ENCODE measurements at places on chromosomes 12 and 14.

DNA sequence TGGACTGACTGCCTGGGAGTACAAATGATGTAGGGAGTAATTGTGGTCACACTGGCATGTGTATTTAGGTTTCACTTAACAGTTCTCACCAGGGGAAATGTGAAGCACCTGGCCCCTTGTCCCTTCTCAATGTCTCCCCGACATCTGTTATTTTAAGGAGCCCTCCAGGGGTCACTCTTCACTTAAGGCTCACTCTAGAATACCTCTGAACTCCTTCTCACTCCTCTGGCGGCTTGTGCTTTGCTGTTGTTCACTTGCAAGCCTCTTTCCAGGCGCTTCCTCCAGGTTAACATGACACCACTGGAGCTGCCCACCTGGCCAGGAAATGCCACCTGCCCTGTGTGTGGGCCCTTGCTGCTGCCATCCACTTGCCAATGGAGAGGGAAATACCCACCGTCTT lies 56.5 kb upstream of the GZMB start:
- DNase-seq = no peak

DNA sequence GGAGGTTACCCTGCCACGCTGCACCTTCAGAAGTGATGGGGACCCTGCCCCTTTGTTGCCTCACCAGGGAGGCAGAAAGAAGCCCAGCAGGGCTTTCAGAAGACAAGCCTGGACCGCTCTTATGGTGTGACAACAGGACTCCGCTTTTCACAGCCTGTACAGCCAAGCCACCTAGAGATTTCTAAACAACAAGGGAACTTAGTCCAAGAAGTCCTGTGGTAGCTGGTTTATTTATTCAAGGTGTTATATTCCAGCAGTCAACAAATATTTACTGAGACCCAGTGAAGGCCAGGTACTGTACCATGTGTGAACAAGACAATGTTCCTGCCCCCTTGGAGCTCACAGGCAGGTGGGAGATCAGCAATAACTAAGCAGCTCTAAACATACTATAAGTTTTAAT lies 4.0 kb upstream of the TMEM229B start:
- DNase-seq = no peak

GRCh38 chr12:124428136-124428791 lies 133.4 kb downstream of the RFLNA start:
- no peak for DNase-seq

DNA sequence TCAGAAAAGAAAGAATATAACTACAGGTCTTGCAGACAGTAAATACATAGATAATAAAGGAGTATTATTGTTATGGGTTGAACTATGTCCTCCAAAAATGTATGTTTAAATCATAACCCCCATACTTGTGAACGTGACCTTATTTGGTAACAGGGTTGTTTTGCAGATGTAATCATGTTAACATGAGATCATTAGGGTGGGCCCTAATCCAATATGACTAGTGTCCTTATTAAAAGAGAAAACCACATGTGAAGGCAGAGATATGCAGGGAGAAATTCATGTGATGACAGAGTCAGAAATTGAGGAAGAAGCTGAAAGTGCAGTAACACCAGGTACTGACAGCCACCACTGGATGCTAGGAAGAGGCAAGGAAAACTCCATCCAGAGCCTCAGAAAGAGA lies 29.0 kb downstream of the MAGOHB start:
- DNase-seq = no peak

- DNase-seq = no peak
Observed at GRCh38 chr12:117100851-117101673, 1.8 kb upstream of the TESC start.

GRCh38 chr14:51792809-51793208 lies 67.6 kb upstream of the GNG2 start:
- no peak for DNase-seq

DNA sequence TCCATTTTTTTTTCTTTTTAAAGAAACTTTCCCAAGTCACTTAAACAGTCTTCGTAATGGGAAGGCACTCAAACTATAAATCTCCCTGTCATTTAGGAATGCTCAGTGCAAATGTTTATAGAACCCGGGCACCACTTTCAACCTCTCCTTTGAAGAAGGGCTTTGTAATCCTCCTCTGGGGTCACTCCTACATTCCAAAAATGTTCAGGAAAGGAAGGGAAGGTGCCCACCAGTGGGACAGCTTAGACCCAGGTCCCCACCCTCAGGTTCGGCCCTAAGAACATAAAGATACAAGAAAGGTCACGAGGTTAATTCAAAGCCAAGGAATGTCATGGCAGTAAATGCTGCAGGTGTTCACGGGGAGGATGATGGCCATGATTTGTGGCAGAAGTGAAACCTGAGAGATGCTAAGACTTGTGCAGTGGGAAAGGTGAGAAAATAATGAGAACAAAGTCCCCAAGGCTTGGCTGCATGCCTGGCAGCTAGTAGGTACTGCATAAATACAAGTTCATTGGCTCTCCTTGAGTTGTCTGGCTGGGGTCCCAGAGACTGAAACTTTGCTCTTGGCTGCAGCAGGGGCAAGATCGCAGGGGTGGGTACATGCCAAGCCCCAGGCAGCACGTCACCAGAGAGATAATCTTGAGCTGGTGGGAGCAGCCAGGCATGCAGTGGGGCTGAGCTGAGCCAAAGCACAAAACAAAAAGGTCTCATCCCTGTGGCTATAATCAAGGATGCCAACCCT lies 21.1 kb downstream of the KRT18 start:
- no peak for DNase-seq

DNA sequence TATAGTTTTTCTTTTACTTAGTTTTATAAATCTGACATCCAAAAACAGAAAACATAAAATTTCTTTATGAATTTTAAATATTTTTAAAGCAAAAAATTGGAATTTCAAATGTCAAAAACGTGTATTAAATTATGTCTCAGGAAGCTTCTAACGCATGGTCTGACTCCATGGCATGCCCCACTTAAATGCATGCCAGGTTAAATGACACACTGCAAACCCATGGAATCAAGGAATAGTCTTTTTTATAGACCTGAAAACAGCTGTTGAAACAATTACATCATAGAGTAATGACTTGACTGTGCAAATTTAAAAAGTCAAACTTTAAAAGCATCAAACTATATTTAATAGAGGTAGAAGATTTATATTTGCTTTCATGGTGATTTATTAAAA lies 96.1 kb upstream of the DACT1 start:
- DNase-seq = no peak

GRCh38 chr12:30820406-30820946 lies 65.7 kb upstream of the CAPRIN2 start:
- no peak for DNase-seq

- no peak for DNase-seq
Observed at GRCh38 chr14:92411941-92412340, 89.0 kb downstream of the SLC24A4 start.

GRCh38 chr12:44876544-44877410 lies 662 bp upstream of the NELL2 start:
- DNase-seq = peak; percentile 88

DNA sequence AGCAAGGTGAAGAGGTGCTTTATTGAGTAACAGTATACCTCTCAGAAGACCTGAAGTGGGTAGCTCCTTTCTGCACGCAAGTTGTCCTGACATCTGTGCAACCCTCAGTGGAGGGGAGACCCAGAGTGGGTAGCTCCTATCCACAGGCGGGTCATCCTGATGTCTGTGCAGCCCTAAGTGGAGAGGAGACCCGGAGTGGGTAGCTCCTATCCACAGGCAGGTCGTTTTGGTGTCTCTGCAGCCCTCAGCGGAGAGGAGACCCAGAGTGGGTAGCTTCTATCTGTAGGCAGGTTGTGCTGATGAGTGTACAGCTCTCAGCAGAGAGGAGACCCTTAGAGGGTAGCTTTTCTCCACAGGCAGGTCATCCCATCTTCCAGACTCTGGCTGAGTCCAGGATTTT lies 45.1 kb upstream of the PRPF39 start:
- no peak for DNase-seq

DNA sequence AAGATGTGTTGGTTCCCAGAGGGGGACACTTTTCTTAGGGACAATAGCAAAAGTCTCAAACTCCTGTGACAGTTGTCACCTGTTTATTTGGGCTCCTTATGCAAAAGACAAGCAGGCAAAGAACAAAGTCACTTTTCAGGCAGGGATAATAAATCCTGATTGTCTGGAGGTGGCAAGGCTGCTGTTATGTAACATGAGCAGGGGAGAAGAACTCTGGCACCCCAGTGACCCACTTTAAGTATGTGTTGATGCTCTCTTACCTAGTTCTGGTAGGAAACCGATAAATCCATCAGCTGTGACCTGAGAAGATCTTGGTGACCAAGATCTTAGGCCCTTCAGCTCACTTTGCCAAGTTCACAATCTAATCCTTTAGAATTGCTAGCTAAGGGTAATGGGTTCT lies 17.4 kb downstream of the MDGA2 start:
- DNase-seq = no peak

DNA sequence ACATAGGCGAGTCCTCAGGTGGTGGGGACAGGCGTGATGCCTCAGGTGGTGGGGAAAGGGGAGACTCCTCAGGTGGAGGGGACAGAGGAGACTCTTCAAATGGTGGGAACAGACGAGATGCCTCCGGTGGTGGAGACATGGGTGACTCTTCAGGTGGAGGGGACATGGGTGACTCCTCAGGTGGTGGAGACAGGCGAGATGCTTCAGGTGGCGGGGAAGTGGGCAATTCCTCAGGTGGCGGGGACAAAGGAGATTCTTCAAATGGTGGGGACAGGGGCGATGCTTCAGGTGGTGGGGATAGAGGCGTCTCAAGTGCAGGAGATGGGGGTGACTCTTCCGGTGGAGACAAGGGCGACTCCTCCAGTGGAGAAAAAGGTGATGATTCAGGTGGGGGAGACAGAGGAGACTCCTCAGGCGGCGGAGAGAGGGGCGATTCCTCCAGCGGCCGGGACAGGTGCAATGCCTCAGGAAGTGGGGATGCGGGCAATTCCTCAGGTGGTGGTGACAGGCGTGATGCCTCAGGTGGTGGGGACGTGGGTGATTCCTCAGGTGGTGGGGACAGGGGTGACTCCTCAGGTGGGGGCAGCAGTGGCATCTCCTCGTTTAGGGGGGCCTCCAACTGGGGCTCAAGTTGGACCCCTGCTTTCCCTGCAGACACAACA lies 8.7 kb downstream of the KMT2D start:
- no peak for DNase-seq
